ENCODE measurements at places on chromosomes 1 and 21.

GRCh38 chr1:18998016-18998724 lies 41.7 kb upstream of the IFFO2 start:
- DNase-seq: no peak

- DNase-seq: no peak
Measured at GRCh38 chr1:199550199-199551065, 477.1 kb upstream of the NR5A2 start.

DNA sequence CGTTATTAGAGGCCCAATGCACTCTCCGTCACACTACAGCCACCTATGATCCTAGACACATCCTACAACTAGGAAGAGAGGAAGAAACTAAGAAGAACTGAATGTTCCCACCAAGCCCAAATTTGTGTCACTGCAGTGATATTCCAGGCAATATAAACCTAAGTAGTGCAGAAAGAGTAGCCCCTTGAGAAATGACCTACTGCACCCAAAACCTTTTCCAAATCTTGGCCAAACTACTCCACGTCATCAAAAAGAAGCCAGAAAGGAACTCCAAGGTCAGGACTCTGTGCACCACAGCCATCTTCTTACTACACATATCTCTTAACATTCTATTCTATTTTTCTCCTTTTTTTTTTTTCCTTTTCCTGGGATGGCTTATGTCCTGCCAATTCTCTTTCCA lies 60.2 kb downstream of the ADAMTS1 start:
- DNase-seq: no peak

- DNase-seq: no peak
Measured at GRCh38 chr1:24275510-24275909, 43.6 kb upstream of the GRHL3 start.

DNA sequence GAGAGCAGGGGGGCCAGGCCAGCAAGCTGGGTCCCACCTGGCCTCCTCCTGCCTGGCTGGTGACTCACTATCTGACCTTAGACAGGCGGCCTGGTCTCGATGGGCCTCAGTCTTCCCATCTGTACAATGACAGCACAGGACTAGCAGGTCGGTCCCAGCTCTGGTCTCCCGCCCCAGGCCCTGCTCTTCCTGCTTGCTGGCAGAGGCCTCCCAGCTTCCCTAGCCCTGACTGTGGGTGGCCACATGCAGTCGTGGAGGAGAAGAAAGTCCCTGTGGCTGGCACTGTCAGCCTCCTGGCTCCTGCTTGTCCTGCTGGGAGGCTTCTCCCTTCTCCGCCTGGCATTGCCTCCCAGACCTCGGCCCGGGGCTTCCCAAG lies 817 bp downstream of the EXTL1 start:
- no peak for DNase-seq

- no peak for DNase-seq
Measured at GRCh38 chr1:163864207-163864606, 542.5 kb downstream of the NUF2 start.

DNA sequence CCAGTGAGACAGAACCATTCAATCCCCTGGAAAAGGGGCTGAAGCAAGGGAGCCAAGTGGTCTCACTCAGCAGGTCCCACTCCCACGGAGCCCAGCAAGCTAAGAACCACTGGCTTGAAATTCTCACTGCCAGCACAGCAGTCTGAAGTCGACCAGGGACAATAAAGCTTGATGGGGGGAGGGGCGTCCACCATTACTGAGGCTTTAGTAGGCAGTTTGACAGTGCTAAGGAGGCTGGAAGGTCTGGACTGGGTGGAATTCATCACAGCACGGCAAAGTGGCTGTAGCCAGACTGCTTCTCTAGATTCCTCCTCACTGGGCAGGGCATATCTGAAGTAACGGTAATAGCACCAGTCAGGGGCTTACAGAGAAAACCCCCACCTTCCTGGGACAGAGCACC lies 105.4 kb upstream of the GORAB start:
- no peak for DNase-seq

DNA sequence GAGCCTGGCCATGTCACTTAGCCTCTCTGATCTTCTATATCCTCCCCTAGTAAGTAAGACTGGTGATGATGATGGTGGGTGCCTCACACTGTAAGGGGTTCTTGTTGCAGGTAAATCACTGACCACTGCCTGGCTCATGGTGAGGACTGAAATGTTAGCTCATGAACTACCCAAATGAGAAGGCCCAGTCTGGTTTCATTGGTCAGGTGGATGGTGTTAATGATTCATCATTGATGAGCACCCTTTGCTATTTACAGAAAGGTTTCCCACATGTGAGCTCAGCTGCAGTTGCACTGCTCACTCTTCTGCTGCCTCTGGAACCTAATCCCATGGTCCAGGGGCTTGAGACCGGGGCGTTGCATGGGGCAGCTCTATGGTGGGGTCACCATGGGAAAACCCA lies 417.7 kb downstream of the PRDM2 start:
- DNase-seq: no peak

GRCh38 chr1:200558866-200559459 lies 61.6 kb downstream of the KIF14 start:
- DNase-seq: no peak

GRCh38 chr21:45260191-45260825 lies 27.4 kb downstream of the POFUT2 start:
- no peak for DNase-seq

DNA sequence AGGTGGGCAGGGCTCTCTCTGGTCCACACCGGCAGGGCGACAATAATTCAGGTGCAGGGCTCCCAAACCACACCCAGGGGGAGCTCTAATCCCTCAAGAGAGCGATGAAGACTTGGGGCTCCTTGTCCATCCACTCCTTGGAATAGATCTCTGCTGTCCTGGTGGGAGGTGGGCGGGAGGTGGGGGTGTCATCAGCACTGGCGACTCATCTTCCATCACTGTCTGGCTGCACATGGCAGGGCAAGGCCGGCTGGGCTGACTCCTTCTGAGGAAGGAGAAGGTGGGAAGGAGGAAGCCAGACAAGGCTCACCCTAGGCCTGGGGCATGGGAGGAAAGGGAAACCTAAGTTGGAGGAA lies 29.3 kb downstream of the TNNT2 start:
- no peak for DNase-seq

GRCh38 chr1:241485554-241485992 lies 34.0 kb downstream of the FH start:
- no peak for DNase-seq

GRCh38 chr1:153415850-153416570 lies at the start of gene S100A7A:
Gene S100A7A (plus strand): TSS chr1:153416520. CDS start chr1:153418083, 1,563 bp downstream.
- DNase-seq: no peak

DNA sequence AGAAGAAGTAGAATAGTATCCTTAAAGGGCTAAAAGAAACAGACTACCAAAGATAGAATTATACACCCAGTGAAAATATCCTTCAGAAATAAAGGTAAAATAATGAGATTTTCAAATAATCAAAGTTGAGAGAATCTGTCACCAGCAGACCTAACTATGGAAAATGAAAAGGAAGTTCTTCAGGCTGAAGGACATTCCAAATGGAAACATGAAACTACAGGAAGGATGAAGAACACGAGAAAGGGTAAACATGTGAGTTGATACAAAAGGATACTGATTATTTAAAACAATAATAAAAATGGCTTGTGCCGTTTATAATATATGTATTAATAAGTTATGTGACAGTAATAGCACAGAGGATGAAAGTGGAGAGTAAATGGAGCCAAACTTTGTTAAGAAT lies 57.1 kb upstream of the SLFNL1 start:
- no peak for DNase-seq

GRCh38 chr1:81170721-81171120 lies 630.0 kb upstream of the ADGRL2 start:
- DNase-seq: no peak

DNA sequence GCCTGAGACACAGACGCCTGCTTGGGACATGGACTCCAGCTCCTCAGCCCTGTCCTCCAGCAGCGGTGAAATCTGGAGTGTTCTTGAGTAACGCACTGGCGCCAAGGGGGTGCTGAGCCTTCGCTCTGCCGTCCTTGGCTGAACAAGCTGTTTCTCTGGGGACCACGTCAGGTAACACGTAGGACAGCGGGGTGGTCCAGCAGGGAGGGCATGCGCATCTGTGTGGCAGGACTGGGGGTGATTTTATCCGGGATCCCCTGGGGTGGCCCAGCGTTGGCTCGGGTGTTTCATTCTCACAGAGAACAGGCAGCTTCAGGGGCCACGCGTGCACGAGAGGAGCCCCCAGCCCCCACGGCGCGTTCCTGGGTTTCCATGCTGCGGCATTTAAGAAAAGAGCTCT lies 61.2 kb downstream of the AGPAT3 start:
- DNase-seq: no peak

Measured in posterior cingulate gyrus (tissue), 11 donors.